Activated CD8-positive, alpha-beta memory T cell treated with anti-CD3 and anti-CD28 coated beads for 4 hours (primary cell): ENCODE measurements at places on chromosomes 6 and 20.

DNA sequence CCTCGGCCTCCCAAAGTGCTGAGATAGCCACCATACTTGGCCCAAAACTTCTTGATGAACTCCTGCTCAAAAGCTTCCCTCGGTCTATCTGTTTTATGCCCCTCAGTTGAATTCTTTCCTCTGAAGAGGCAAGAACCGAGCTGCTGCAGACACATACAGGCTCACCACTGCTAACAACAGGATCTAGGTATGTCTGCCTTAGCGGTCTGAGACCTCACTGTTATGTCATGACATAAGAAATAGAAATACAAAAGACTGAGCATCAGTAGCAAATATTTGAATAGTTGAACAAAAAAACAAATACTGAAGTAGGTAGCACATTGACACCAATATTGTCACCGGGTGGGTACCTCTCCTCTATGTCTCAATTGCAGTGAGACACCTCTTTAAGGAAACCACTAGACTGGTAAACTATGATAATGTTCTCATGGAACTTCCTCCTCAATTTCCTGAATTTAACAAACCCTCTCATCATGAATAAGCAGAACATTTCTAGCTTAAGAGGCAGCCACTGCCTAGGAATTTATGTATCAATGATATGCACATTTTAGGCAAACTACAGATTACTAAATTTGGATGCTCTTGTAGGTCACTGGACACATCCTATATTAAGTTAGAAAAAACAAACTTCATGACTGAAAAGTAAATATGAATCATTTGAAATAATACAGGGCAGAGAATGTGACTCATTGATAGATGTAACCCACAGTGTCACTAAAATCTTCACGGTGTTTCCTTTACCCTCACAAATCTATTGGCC lies 9.4 kb upstream of the STXBP5 start:
- DNase-seq: no peak

DNA sequence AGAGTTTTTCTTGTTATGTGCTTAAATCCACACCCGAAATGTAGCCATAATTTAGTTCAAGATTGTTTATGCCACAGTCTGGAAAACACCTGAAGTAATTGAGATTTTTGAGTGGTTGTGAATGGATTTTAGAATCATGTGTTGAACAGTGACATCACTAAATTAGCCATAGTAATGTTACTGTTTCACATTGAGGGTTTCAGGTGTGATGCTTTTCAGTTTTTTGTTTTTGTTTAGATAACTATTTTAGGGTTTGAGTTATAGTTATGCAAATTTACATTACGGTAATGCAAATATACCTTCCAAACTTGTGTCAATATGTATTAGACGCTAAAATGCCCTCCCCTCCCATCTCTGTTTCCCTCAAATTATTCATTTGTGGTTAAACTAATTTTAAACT lies 22.9 kb downstream of the QKI start:
- no peak for DNase-seq

- DNase-seq: no peak
Measured at GRCh38 chr6:117840541-117840983, 66.5 kb upstream of the SLC35F1 start.

- DNase-seq: no peak
Measured at GRCh38 chr6:6402006-6402405, 81.5 kb upstream of the F13A1 start.

- no peak for DNase-seq
Measured at GRCh38 chr6:91298543-91299145, 711.8 kb upstream of the MAP3K7 start.

DNA sequence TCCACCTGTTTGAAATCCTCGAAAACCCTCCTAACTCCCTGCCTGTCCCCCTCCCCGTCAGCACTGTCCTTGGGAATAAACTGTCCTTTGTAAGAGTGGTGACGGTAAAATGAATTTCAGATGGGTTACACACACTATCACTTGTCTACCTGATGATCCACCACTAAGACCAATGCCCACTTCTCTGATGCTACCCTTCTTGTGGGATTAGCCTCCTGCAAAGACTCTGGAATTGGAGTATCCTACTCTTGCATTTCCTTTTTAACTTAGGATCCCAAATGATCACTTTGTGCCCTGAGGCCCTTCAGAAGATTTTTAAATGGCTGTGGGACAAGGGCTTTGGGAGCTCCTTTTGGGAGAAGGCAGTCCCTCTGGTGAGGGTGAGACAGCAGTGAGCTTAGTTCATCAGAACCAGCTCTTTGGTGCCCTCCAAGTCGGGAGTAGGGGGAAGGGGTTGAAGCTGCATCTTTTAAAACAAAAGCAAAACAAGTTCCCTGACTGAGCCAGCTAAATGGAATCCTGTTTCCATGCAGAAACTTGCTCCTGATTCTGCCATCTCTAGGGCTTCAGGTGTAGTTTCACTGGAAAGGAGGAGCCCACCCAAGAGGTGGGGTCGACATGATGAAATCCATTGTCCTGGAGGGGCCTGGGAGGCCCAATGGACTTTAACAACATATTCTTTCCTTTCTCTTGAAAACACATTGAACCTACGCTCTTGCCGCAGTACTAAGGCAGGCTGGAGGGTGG lies 86.5 kb downstream of the ASXL1 start:
- DNase-seq: no peak

GRCh38 chr20:64119301-64119680 lies 11.9 kb upstream of the NPBWR2 start:
- no peak for DNase-seq

GRCh38 chr6:169659820-169660610 lies 41.8 kb downstream of the WDR27 start:
- DNase-seq: no peak

DNA sequence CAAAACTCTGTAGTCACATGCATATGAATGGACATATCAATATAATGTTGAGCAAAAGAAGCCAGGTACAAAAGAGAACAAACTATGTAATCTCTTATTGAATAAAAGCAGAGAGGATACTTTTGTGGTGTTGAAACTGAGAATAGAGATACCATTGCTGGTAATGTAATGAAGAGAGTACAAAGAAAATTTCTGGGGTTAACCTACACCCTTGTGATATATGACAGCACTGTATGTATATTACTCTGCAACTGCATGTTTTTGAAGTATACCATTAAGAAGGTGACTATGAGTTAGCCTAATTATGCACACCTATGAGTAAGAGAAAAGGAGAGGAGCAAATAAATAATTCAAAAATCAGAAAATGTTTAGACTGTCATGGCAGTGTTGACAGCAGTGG lies 268.8 kb upstream of the DEFB112 start:
- no peak for DNase-seq

GRCh38 chr6:69220375-69220774 lies 576.4 kb downstream of the LMBRD1 start:
- no peak for DNase-seq

DNA sequence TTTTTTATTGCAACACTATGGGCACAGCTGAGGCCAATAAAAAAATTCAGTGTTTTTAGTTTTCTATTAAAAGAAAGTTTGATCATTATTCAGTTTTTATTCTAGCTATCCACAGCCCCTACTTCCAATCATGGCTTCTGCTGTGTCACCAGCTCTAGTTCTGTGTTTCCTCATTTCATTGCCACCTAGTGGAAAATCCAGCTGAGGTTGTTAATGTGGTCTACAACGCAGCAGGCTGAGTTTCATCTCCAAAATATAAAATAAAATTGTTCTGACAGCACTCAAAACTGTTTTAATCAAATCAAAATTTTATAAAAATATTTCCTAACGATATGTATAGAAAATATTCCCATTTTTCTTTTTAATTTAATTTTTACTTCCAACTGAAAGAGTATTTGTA lies 13.6 kb downstream of the COL9A1 start:
- no peak for DNase-seq

DNA sequence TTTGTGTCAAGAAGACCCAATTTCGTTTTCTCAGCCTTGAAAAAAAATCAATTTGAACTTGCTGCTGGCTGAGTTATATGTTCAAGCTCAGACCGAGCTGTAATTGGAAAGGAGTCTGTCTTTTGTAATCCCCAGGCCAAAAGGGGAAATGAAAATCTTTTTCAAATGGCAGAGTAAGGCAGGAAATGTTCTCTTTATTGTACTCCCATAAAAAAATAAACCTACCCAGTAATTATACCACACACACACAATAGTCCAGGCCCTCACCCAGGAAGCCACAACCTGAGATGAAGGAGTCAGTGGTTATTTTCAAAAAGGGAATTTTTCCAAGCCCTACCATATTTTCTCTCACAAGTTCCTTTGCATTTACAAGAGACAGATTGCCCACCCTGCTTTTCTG lies 45.3 kb downstream of the CLIC5 start:
- DNase-seq: no peak

- no peak for DNase-seq
Measured at GRCh38 chr6:156824142-156824541, 47.0 kb downstream of the ARID1B start.

- DNase-seq: no peak
Measured at GRCh38 chr20:33604084-33604990, 57.8 kb upstream of the C20orf144 start.

DNA sequence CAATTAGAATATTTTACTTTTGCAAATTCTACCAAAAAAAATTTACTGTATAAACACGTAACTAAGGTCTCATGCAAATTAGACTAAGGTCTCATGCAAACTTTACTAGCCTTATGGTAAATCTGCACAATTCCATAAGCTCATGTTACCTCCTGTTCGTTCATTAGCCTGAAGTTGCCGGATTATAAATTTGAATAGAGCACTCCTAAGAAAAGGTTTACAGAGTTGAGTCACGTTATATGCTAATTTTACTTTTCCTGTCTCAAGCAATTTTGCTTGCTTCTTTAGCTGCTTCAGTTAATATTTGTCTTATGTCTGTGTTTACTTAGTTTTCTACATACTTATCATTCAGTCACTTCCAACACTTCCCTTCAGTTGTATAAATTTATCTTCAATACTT lies 1434.0 kb upstream of the EYS start:
- DNase-seq: no peak

DNA sequence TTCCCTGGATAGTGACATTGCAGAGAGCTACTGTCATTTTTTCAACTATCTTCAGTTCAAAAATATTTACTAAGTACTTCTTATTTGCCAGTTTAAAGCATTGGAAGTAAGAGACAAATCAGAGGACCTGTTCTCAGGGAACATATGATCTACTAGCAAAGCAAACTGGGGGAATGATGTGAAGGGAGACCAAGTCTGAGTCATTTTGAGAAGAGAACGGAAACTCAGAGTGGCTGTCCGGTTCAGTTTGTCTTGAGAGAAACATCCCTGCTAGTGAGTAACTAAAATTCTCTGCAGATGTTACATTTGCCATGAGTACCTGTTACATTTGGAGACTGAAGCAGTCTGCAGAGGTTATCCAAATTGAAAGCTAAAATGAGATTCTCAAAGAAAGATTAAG lies 118.3 kb downstream of the KCNQ5 start:
- DNase-seq: no peak

- DNase-seq: no peak
Measured at GRCh38 chr6:166776571-166776970, 149.5 kb upstream of the RPS6KA2 start.

DNA sequence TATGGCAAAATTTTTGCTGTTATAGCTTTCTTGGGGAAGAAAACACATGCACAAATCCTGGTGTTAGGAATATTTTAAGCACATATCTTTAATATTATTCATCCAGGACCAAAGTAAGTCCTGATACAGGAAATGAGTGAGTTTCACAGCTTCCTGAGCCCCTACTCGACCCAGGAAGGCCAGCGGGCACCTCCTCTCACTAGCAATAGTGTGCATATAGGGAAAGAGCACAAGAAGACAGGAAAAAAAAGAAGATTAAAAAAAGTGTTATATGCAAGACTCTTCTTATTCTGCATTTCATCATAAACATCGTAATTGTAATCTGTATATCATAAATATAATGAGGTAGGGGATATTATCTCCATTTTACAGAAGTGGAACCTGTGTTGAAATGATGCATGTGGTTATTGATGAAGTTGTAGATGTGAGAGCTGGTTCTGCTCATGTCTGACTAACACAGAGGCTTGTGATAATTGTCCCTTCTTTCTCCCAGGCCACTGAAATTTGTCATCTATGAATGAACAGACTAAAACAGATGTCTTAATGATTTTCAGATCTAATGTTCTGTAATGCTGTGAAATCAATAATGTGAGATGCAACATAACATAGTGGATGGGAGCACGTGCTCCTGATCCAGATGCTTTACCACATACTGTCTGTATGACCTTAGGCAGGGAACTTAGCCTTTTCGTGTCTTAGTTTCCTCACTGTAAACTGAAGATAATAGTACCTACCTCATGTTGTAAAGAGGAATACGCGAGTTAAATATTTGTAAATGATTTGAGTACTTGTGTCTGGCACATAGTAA lies 101.2 kb downstream of the MYO6 start:
- no peak for DNase-seq

- DNase-seq: no peak
Measured at GRCh38 chr6:89966913-89967312, 72.6 kb downstream of the GJA10 start.

- no peak for DNase-seq
Measured at GRCh38 chr6:7727946-7728854, 2.3 kb downstream of the BMP6 start.

DNA sequence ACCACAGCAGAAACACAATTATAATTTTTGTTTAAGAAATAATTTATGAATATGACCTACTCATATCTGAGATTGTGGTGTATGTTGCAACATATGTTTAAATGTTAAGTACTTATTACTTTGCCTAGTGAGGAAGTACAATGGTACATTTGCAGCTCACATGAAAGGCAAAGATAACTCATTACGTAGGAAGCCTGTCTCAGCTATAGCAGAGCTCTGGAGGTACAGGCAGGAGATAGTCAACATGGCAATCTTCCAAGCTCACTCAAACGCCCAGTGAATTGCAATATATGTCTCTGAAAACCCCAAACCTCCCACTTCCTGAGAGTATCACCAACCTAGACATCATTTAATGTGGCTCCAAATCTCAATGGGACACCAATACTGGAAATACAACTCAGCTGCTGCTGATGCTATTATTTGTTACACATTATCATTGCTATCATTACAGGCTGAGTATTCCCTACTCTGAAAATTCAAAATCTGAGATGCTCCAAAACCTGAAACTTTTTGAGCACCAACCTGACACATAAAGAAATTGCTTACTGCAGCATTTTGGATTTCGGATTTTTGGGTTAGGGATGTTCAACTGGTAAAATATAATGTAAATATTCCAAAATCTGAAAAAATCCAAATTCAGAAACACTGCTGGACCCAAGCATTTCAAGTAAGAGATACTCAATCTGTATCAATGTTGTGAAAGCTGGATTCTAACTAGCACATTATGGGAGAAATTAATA lies 25.1 kb upstream of the GSTA4 start:
- no peak for DNase-seq

DNA sequence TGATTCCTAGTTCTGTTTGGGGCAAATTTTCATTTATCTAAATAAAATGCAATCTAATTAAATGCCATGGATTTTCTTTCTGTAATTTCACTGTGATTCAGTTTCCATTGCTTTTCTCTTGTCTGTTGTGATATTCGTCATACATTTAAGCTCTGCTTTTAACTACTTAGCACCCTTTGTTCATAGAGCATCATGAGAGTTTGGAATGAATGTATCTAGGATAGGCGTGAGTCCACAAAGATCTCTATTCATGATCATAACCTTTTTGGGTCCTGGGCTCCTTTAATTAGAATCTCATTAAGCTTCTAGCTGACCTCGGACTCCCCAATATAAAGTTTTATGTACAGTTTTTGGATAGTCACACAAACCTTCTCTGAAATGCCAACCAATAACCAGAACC lies 32.9 kb downstream of the ZBTB2 start:
- no peak for DNase-seq

GRCh38 chr6:51972659-51973058 lies 114.8 kb downstream of the PKHD1 start:
- no peak for DNase-seq
